Muscle of leg (tissue), 16 donors: ENCODE measurements at places on chromosomes 13 and 19.

DNA sequence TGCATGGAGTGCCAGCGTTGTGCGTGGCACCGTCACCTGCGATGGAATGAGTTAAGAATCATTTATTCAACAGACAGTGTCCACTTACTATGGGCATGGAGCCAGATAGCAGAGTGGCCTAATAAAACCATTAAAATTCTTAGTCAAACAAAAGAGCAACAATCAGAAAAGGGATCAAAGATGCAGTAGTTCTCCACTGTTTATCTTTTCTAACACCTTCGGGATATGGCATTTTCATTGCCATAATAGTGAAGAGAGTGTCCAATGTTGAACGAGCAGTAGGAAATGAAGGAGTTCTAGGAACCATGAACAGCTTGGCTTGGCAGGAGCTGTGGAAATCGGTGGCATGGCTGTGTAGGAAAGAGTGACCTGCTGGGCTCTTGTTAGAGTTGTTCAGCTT is 2.0 kb downstream of the TNFSF11 start:
- DNase-seq: no peak

- DNase-seq: no peak
Measured at GRCh38 chr19:17873786-17874757, 2.3 kb downstream of the SLC5A5 start.

GRCh38 chr13:43195112-43195511 is 171.7 kb downstream of the DNAJC15 start:
- no peak for DNase-seq

GRCh38 chr19:39746836-39747529 is 9.2 kb upstream of the CLC start:
- DNase-seq: no peak

GRCh38 chr13:51934461-51935087 is 72.8 kb downstream of the CCDC70 start:
- no peak for DNase-seq

DNA sequence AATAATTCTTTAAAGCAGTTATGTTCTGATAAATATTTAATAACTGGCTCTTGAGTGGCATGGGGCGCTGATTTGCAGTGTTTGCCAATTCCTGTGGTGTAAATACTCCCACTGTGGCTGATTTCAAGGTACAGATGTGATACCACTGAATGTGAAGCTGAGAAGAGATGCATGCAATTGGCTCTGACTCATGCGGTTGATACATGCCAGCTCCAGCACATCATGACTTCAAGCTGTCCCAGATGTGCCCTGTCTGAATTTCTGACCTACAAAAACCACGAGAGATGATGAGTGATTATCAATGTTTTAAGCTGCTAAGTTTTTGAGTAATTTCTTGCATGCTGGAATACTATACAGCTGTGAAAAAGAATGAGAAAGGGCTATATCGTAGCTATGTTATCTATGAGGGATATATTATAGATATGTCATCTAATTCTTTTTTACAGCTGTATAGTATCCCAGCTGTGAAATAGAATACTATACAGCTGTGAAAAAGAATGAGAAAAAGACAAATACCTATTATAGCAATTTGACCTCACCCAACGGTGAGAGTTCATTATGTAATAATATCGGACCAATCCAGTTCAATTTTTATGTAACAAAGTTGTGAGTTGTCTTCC is 7.6 kb upstream of the ACSBG2 start:
- no peak for DNase-seq

DNA sequence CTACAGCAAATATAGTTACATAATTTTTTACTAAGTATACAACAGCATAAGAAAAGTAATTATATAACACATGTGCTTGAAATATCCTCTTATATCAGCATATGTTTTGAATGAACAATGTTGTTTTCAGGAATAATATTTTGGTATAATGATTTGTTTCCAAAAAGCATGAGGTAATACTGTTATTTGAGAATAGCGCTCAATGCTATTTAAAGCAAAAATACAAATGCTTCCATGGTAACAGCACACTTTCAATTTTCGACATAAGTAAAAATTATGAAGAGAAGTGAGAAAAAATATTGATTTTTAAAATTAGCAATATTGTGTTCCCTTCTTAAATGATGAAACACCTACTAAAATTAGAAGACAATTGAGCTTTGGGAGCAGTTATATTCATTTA is 715.9 kb upstream of the ATXN8OS start:
- DNase-seq: peak; percentile 70

DNA sequence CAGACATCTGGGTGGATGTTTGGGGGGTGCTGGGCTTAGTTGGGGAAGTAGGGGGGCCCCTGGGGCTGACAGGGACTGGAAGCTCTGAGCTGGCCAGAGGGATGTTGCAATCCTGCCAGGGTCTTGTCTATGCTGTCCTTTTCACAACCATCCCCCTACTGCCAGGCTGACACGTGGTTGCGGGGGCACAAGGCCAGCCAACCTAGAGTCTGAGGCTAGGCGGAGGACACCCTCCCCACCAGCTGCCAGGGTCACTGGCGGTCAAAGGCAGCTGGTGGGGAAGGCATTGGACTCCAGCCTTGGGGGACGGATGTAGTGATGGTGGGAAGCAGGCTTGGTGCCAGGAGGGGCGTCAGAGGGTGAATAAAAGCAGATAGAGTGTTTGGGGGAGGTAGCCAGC is 1.6 kb upstream of the APOC1 start:
- peak; percentile 90 for DNase-seq

GRCh38 chr19:10412257-10412977 is 7.9 kb upstream of the PDE4A start:
- DNase-seq: no peak

DNA sequence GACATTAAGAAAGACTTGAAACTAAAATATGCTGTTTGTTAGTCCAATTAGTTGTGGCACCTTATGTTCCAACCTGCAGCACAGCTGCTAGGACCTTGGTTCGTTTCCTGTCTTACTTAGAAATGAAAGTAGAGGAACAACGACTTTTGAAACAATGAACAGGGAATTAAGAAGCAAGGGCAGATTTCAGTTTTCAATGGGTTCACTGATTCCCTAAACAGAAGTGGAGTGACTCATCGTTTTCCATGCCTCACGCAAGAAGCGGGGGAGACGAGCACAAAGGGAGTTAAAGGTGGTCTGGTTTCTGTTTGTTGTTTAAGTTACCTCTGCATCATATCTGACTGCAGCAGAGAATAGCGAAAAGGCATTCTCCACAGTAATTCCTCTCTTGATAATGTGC is 44.8 kb downstream of the PHF11 start:
- DNase-seq: peak; percentile 16

DNA sequence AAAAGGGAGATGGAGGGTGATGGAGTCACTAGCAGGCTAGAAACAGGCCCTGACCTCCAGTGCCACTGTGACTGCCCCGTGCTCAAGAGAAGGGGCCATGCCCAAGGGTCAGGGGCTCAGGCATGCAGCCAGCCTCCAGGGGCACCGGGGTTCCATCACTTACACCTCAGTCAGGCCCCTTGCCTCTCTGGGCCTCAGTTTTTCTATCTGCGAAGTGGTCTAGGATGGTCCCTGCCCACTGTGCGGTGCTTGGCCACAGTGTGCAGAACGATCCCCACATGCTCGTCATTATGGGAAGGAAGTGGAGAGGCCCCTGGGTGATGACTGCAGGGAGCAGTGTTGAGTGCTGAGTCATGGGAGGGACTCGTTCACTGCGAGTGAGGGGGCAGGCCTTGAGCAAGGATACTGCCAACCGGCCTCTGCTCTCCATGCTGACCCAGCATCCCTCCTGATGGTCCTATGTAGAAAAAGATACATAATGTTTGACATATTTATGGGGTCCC is 23.1 kb downstream of the TMED1 start:
- peak; percentile 80 for DNase-seq

GRCh38 chr19:57028804-57029525 is 90.8 kb upstream of the USP29 start:
- no peak for DNase-seq

- DNase-seq: no peak
Measured at GRCh38 chr13:81382246-81382645, 1041.3 kb upstream of the SPRY2 start.

- DNase-seq: no peak
Measured at GRCh38 chr19:45568732-45569131, 15.9 kb downstream of the OPA3 start.

DNA sequence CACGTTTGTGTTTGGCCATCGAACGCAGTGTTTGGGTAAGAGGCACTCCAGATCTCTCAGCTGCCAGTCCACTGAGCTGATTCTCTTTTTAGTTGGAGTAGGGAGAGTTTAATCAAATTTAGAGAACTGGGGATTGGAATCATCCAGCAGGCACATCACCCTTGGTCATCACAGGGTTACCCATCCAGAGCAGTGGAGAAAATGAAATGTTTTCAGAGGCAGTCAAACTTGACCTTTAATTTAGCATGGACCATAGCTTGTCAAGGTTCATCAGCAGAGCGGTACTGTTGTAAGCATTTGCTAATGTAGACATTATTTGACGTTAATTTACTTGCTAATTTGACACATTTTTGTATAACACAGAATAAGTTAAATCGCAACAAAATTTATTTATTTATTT is 18.4 kb upstream of the FRY start:
- DNase-seq: no peak

DNA sequence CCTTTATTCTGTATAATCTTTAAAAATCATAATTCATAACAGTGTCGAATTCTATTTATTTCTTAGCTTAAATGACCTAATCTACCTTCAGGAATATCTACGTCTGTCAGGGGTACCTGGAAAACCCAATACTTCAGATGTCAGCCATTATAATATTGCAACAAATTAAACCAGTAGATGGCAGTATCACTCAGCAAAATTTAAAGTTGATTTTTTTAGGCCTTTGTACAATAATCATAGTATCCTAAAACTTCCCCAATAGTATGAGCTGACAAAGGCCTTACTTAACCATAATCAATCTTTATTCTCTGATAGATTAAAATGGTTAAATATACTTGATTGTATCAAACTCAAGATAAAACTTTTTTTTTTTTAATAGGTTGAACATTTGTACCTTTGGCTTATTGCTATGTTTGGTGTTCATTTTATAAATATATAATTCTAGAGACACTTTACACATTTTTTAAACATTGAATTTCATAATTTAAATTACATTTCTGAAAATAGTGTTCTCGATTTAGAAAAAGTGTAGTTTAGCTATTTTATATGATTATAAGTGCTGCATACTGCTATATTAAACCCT is 830.2 kb upstream of the SPRY2 start:
- peak; percentile 43 for DNase-seq

DNA sequence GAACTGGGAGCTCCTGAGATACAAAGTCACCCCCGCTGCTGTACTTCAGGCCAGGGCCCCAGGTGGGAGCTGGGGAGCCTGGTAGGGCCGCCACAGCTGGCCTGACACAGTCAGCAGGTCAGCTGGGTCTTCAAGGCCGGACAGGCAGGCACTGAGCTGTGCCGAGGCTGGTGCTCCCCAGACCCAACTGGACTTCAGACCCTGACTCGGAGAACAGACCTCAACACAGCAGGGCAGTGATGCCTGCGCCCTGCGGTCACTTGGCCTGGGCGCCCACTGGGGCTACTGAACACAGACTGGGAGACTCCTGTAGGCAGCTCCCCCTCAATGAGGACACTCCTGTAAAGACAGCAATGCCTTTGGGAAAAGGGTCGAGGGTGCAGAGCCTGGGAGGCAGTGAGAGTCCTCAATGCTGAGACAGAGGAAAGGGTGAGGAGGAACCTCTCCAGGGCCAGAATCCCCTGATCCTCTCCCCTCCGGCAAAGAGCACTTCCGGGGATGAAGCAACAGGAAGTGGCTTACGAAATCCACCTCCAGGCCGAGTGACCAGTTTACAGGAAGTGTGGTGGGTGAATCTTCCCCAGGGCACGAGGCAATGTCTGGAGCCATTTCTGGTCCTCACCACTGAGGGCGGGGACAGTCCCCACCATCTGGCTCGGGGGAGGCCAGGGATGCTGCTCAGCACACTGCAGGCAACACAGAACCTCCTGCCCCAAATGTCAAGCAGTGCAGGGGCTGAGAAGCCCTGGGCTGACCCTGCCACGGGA is 40.8 kb upstream of the ISYNA1 start:
- peak; percentile 88 for DNase-seq

DNA sequence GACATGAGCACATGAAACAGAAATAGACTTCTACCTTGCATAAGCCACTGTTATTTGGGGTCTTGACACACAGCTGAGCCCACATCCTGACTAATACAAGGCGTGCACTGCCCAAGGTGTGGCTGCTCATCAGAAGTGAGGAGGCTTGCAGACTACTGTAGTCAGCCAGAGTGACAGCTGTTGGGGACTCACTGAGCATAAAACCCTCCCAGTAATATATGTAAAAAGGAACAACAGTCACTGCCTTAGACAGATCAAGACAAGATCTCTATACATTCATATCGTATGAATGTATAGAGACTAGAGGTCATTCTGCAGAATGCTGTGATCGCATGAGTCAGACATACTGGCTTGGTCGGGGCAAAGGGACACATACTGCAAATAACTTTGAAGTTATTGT is 4.1 kb upstream of the C1QTNF9B start:
- DNase-seq: no peak

DNA sequence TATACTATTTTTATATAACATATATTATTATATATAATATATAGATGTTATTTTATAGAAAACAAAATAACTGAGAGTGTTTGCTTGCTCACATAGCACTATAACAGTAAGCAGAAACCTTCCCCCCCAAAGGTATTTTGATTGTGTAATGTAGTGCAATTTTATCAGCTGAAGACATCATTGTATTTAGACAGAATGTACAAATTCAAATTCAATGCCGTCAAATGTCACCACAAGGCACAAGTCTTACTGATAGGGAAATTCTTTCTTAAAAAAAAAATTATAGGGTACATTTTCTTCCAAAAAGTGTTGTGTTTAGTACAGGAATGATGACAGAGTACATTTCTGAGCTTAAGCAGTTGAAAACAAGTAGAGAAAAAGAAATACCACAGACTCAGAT is 1147.1 kb upstream of the SPRY2 start:
- no peak for DNase-seq

GRCh38 chr13:59787679-59788078 is 376.0 kb downstream of the DIAPH3 start:
- no peak for DNase-seq

- peak; percentile 86 for DNase-seq
Measured at GRCh38 chr19:7681340-7682174, 924 bp downstream of the TRAPPC5 start.

GRCh38 chr13:89749888-89750287 is 1597.6 kb upstream of the MIR17HG start:
- DNase-seq: no peak

DNA sequence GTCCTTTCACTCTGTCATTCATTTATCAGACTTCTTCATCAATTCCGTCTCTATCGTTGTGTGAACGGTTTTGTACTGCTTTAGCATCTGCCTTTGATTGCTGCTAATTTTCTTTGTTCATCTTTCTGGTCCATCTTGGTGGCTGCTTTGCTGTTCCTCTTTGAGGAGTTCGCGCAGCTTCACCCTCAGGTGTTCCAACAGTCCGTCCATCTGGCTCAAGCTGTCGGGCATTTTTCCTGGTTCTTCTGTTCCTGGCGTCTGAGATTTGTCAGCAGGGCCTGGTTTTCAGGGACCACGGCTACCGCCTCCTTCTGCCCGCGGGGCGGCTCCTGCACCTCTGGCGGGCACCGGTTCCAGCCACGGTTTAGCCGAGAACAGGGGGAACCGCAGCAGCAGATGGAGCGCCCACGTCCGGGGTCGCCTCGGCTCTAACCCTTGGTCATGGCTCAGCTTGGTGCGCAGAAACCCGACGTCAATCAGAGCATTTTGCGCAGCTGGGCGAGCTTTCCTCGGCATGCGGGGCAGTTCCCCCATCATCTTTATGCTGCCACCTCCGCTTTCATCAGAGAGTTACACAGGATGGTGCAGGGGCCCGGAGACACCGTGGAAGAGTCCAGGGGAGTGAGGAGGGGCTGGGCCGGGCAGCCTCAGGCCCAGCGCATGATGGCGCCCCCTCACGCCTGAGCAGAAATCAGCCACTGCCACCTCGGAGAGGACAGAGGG is 89.5 kb downstream of the ZNF100 start:
- no peak for DNase-seq
